Bronchial smooth muscle cell (primary cell): ENCODE measurements at places on chromosomes 7 and 10. TPM values are rescaled to one million over a fixed set of nuclear protein-coding genes. Genes with fewer than 3 reads are reported as not detected.

The KLHDC10 gene
- total RNA-seq = 22.5 and 31.3 TPM in 2 replicates

The WDR86 gene
- 0.95 and 3.8 TPM in 2 replicates for total RNA-seq

The SFXN2 gene
- total RNA-seq = 2.2 and 4.3 TPM in 2 replicates

The CDNF gene
- total RNA-seq = 1.5 and 3.0 TPM in 2 replicates

The TFR2 gene
- total RNA-seq = 0.26 TPM in 1 of 2 replicates, not detected in the other
